ENCODE measurements at places on chromosomes 7 and 10. TPM values are rescaled to one million over a fixed set of nuclear protein-coding genes. Genes with fewer than 3 reads are reported as not detected.

- no peak for DNase-seq
These were observed 30.6 kb downstream of the ZNF248 start for GRCh38 chr10:37826806-37827205.

Gene SAMD9
- polyA plus RNA-seq, result 10.6 TPM

Gene ADAMTS14
- polyA plus RNA-seq, result 4.9 TPM

Gene PKD2L1
- 0.32 TPM for polyA plus RNA-seq

- no peak for DNase-seq
These were observed 79.2 kb downstream of the ADCY1 start for GRCh38 chr7:45653209-45653907.

DNA sequence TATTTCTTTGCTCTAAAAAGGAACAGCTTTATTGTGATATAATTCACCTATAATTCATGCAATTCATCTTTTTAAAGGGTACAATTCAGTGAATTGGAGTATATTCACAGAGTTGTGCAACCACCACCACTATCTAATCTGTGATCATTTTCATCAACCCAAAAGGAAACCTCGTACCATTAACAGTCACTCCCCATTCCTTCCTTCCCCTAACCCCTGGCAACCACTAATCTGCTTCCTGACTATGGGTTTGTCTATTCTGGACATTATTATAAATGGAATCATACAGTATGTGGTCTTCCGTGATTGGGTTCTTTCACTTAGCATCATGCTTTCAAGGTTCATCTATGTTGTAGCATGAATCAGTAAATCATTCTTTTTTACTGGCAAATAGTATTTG is 52.3 kb downstream of the MKI67 start:
- no peak for DNase-seq

GRCh38 chr7:42027521-42027920 is 209.5 kb downstream of the GLI3 start:
- DNase-seq, result no peak
